RPMI7951 (cell line): ENCODE measurements at places on chromosomes 4 and X. TPM values are rescaled to one million over a fixed set of nuclear protein-coding genes. Genes with fewer than 3 reads are reported as not detected.

The MAGEA6 gene
- 85.4 and 95.8 TPM in 2 replicates for total RNA-seq

The EXOSC9 gene
- 43.9 and 45.5 TPM in 2 replicates for total RNA-seq

The CCDC160 gene
- not detected in 2 replicates for total RNA-seq

The ATP10D gene
- 14.8 and 16.9 TPM in 2 replicates for total RNA-seq

The MAGEA10 gene
- total RNA-seq: 0.60 and 0.88 TPM in 2 replicates

The PDLIM3 gene
- total RNA-seq: 13.6 and 21.7 TPM in 2 replicates

- DNase-seq: no peak
These were observed 79.3 kb downstream of the FRAS1 start for GRCh38 chr4:78136109-78137081.

GRCh38 chrX:150870029-150870428, 28.4 kb downstream of the CD99L2 start:
- no peak for DNase-seq

- no peak for DNase-seq
These were observed 641.5 kb downstream of the GABRG1 start for GRCh38 chr4:45482346-45482745.

- DNase-seq: no peak
These were observed 51.1 kb downstream of the MSN start for GRCh38 chrX:65718538-65718937.

- no peak for DNase-seq
These were observed 42.4 kb upstream of the PABPC4L start for GRCh38 chr4:134243742-134244713.

GRCh38 chr4:26275281-26275680, 45.5 kb upstream of the RBPJ start:
- no peak for DNase-seq

DNA sequence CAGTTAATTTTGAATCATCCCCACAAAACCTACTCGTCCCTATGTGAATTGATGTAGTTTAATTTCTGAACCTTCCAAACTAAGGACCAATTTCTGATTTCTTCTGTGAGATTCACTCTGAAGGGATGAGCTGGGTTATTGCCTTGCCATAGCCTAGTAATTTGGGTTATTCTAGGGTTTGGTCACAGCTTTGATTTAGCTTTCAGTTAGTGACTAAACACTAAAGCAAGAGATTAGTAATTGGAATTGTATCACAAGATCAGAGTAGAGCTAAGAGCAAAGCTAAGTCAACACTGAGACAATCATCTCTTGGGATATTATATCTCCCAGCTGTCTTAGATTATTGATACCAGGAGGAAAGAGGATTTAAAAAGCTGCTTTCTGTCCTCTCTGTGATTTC, 588.0 kb downstream of the CCSER1 start:
- no peak for DNase-seq
